ENCODE measurements at places on chromosomes 5 and 9.

DNA sequence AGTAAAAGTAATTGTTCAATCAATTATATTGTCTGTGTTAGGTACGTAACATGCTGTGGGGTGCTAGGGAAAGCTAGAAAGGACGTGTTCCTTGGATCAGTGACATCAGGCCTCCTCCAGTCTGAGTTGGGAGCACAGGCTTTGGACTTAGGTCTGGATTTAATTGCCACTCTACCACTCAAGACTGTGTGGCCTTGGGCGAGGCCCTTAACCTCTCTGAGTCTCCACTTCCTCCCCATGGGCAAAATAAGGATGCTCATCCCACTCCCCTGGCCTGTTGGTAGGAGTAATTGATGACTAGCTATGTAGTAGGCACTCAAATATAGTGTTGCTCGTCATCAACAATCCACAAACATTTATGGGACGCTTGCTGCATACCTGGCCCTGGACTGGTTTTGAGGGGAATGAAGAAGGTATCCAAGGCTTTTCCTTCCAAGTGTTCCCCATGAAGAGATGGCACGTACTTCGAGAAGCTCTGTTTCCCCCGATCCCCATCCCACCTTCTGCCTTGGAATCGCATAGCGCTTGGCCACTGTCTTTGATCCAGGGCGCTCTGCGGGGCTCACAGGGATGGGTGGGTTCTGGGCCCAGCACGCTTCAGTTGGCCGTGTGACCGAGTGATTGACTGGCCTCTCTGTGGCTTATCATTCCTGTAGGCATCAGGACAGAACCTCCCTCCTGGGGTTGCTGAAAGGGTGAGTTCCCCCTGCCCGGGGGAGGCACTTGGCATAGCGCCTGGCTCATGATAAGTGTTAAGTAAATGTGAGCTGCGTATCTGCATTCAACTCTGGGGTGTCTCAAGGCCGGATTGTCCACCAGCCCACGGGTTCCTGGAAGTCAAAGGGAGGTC is 8.1 kb downstream of the FGF18 start:
- no peak overlapping the region for H3K27ac ChIP-seq
- no peaks in the 10 kb centered on the region for H3K36me3 ChIP-seq
- H3K27me3 ChIP-seq, result peaks cover 11% of the 10 kb centered on the region
- DNase-seq, result no peak

DNA sequence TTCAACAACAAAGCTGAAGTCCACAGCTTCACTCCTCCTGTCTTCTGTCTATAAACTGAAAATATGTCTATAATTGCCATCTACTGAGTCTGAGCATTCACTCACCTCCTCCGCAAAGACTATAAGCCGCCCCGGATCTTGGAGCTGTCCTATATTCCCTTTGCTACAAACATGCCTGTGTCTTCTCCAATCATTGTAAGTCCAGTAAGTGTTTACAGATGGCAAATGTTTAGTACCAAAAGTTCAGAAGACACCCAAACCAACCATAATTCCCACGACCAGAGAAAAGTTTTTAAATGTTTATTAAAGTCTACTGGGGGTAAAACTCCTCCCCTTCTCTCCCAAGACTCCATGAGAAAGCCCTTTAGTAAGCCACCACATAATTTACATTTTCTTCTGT is 80.9 kb downstream of the EBF1 start:
- no peak overlapping the region for H3K27ac ChIP-seq
- H3K4me3 ChIP-seq, result no peak overlapping the region
- H3K27me3 ChIP-seq, result peaks cover 9% of the 10 kb centered on the region
- no peaks in the 10 kb centered on the region for H3K36me3 ChIP-seq

GRCh38 chr9:34633166-34633565 is 4.3 kb upstream of the ARID3C start:
- peaks cover 25% of the 10 kb centered on the region for H3K4me1 ChIP-seq
- H3K27ac ChIP-seq, result no peak overlapping the region
- no peak for DNase-seq
- no peak overlapping the region for H3K4me3 ChIP-seq
- H3K36me3 ChIP-seq, result peaks cover 5% of the 10 kb centered on the region

GRCh38 chr9:83544002-83544698 is 5.9 kb upstream of the FRMD3 start:
- no peak overlapping the region for H3K27ac ChIP-seq
- H3K4me1 ChIP-seq, result no peaks in the 10 kb centered on the region
- H3K4me3 ChIP-seq, result no peak overlapping the region
- DNase-seq, result no peak
- no peaks in the 10 kb centered on the region for H3K36me3 ChIP-seq
- H3K27me3 ChIP-seq, result peaks cover 17% of the 10 kb centered on the region

DNA sequence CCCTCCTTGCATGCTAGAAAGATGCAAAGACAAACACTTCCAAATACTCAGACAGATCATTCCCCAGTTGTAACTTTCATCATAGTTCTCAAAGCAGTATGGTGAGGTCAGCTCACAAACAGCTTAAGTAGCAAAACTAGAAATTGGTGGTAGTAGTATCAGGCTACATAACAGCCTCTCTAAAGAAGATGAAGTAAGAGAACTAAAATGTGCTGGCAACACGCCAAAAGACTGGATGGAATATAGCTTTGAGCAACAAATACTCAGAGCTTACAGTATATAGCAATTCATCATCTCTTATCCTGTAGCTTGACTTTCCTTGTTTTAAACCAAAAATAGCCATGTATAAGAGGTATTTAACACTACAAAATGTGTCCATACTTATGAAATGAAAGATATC is 7.5 kb downstream of the PFDN1 start:
- H3K36me3 ChIP-seq, result peaks cover 10% of the 10 kb centered on the region
- no peak for DNase-seq
- H3K4me1 ChIP-seq, result peaks cover 18% of the 10 kb centered on the region
- no peak overlapping the region for H3K27ac ChIP-seq

GRCh38 chr5:607541-608428 is 4.4 kb upstream of the CEP72 start:
- peaks cover 12% of the 10 kb centered on the region for H3K4me1 ChIP-seq
- DNase-seq, result no peak
- peaks cover 12% of the 10 kb centered on the region for H3K27me3 ChIP-seq

DNA sequence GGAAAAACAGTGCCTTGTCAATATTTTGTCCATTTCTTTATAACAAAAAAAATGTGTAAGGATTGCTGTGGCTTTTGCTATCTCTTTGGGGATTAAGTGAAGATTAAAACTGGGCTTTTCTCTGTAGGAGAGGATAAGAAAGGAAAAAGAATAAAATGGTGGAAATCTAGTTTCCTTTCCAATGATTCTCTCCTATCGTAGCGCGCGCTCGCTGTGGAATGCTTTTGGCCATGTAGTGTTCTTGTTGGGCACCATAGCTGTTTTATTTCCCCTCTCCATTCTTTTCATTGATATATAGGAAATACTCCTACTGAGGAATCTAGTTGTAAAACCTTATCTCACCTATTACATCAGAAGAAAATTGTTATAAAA is 1.5 kb downstream of the STXBP1 start:
- peak overlapping the region; percentile 78 for H3K4me3 ChIP-seq
- H3K36me3 ChIP-seq, result no peaks in the 10 kb centered on the region
- H3K4me1 ChIP-seq, result peaks cover 10% of the 10 kb centered on the region
- H3K27me3 ChIP-seq, result peaks cover 50% of the 10 kb centered on the region

DNA sequence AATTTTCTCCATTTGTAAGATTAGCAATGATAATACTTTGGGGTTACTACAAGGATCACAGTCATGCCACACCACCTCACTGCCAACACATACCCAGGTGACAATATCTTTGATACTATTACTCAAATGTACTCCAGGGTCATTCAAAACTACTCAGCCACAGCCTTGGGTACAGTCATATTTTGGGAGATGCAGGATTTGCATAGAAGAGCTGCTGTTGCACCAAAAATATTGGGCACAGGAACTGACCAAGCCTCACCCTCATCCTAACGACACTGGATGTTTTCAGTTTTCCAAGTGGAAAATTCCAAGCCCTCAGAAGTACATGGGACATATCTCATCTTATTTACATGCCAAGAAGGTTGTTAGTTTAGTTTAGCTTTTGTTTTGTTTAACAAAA is 120.9 kb upstream of the C6 start:
- H3K4me1 ChIP-seq, result peaks cover 2% of the 10 kb centered on the region
- no peak overlapping the region for H3K27ac ChIP-seq
- H3K4me3 ChIP-seq, result no peak overlapping the region
- no peak for DNase-seq

GRCh38 chr5:96936431-96937320 is 796 bp downstream of the LNPEP start:
- H3K4me3 ChIP-seq, result peak overlapping the region; percentile 94
- peaks cover 21% of the 10 kb centered on the region for H3K4me1 ChIP-seq
- no peaks in the 10 kb centered on the region for H3K27me3 ChIP-seq
- H3K27ac ChIP-seq, result peak overlapping the region; percentile 84

GRCh38 chr9:122122903-122123632 is 30.0 kb upstream of the TTLL11 start:
- H3K4me3 ChIP-seq, result no peak overlapping the region
- no peak overlapping the region for H3K27ac ChIP-seq
- H3K4me1 ChIP-seq, result peaks cover 9% of the 10 kb centered on the region
- peak; percentile 69 for DNase-seq
- H3K36me3 ChIP-seq, result no peaks in the 10 kb centered on the region
- peaks cover 46% of the 10 kb centered on the region for H3K27me3 ChIP-seq

GRCh38 chr9:75238311-75238976 is 150.1 kb downstream of the OSTF1 start:
- no peaks in the 10 kb centered on the region for H3K36me3 ChIP-seq
- peaks cover 3% of the 10 kb centered on the region for H3K27me3 ChIP-seq
- no peaks in the 10 kb centered on the region for H3K4me1 ChIP-seq
- H3K27ac ChIP-seq, result no peak overlapping the region
- H3K4me3 ChIP-seq, result no peak overlapping the region

DNA sequence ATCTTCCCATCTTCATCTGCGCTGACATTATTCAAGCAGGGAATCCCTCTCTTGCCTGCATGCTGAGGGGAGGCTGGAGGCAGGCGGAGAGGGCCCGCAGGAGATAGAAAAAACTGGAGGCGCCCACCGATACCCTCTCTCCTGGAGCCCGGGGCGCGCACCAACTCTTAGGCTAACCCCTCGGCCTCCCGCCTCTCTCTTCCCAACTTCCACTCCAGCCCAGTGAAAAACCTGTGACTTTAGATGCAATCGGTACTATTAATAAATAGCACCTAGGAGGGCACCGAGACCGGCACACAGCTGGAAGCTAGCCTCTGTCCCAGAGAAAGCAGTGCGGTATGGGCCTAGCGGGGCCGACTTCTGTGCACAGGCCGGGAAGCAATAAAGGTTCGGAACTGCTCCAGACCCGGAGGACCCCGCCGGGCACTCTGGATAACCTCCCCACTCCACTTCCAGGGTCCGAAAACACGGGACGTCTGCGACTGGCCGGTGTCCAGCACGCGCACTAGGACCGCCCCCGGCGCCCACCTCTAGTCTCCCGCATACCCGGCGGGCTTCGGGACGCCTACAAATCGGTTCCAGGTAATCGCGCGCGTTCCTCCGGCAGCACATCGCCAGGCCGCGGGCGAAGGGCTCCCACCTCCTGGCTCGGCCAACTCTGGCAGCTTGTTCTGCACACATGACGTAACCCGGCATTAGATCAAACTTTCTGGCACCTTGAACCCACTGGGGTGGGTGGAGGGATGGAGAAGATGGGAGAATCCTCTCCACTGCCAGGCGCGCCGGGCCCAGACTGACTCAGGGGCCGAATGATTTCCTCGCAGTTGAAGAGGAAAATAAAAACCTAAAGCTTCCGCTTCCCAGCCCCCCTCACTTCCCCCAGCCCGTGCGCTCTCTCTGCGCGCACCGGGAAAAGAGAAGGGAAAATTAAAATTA is 1.4 kb downstream of the EFNA5 start:
- H3K4me3 ChIP-seq, result peak overlapping the region; percentile 81
- H3K36me3 ChIP-seq, result no peaks in the 10 kb centered on the region
- peak overlapping the region; percentile 90 for H3K27ac ChIP-seq
- peaks cover 17% of the 10 kb centered on the region for H3K4me1 ChIP-seq
- DNase-seq, result peak; percentile 46

- no peaks in the 10 kb centered on the region for H3K36me3 ChIP-seq
- H3K27me3 ChIP-seq, result peaks cover 64% of the 10 kb centered on the region
- H3K27ac ChIP-seq, result no peak overlapping the region
- no peaks in the 10 kb centered on the region for H3K4me1 ChIP-seq
- no peak overlapping the region for H3K4me3 ChIP-seq
Observed at GRCh38 chr9:137160716-137161557, 8.9 kb downstream of the LRRC26 start.

DNA sequence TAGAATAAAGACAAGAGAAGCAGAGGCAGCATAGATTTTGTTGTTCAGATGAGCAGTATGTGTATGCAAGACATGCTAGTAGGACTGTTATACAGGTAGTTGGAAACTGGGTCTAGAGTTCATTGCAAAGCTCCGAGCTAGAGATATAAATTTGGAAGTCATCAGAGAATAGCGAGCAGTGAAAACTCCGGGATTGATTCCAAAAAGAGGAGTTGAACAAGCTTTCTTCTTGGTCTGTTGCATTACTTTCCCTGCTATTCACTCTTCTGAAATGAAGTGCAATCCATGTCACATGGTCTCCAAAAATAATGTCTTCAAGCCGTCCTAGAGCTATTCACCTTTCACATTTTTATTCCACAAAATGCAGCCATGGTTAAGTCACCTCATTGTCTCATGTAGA is 67.9 kb upstream of the ZNF462 start:
- H3K27ac ChIP-seq, result no peak overlapping the region
- H3K4me3 ChIP-seq, result no peak overlapping the region
- H3K36me3 ChIP-seq, result no peaks in the 10 kb centered on the region
- peaks cover 8% of the 10 kb centered on the region for H3K4me1 ChIP-seq

DNA sequence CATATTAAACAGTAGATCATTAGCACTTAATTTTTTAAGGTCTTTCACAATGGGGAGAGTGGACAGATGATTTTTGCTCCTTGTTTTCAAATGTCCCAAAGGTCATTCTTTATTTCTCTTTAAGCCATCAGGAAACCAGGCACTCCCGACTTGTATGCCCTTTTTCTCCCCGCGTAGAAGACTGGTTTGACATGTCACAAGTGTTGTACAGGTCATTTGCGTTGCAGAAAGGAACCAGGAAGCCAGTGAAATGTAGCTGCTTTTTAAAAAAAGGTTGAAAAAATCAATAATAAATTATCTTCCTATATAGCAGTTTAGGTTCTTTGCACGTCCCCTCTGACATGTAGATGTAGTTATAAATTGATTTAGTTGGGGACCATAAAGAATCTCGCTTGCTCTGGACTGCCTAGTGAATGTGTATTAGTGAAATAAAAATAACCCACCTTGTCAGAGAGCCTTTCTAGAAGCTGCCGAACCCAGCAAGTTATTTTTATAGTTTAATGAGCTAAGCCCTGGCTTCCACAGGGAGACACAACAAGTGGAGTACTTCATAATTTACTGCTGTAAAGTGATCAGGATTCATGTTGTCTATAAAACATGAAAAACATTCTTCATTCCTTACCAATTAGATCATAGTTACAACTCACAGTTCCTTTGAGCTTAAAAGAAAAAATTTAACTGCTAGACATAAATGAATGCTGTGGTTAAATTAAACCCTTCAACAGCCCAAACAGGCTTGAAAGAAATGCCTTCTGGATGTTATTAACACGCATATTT is 404.6 kb downstream of the CSNK1G3 start:
- DNase-seq, result no peak
- no peak overlapping the region for H3K27ac ChIP-seq
- H3K4me3 ChIP-seq, result no peak overlapping the region

GRCh38 chr9:130949188-130950038 is 10.4 kb upstream of the FIBCD1 start:
- DNase-seq, result no peak
- peaks cover 62% of the 10 kb centered on the region for H3K27me3 ChIP-seq
- H3K27ac ChIP-seq, result no peak overlapping the region

- H3K4me3 ChIP-seq, result no peak overlapping the region
- H3K36me3 ChIP-seq, result no peaks in the 10 kb centered on the region
- H3K27me3 ChIP-seq, result no peaks in the 10 kb centered on the region
- H3K27ac ChIP-seq, result no peak overlapping the region
Observed at GRCh38 chr5:33401482-33402390, 39.0 kb upstream of the TARS1 start.

GRCh38 chr5:137684761-137685160 is 51.1 kb downstream of the KLHL3 start:
- DNase-seq, result no peak
- H3K27ac ChIP-seq, result peak overlapping the region; percentile 50
- H3K36me3 ChIP-seq, result peaks cover 13% of the 10 kb centered on the region
- peaks cover 15% of the 10 kb centered on the region for H3K4me1 ChIP-seq
- H3K4me3 ChIP-seq, result no peak overlapping the region
- H3K27me3 ChIP-seq, result no peaks in the 10 kb centered on the region

Measured in progenitor cell of endocrine pancreas (in vitro differentiated cells).